Naive thymus-derived CD8-positive, alpha-beta T cell (primary cell): ENCODE measurements at places on chromosomes 2 and 18.

GRCh38 chr2:14933753-14934152 lies 301.2 kb downstream of the LRATD1 start:
- no peak for DNase-seq

DNA sequence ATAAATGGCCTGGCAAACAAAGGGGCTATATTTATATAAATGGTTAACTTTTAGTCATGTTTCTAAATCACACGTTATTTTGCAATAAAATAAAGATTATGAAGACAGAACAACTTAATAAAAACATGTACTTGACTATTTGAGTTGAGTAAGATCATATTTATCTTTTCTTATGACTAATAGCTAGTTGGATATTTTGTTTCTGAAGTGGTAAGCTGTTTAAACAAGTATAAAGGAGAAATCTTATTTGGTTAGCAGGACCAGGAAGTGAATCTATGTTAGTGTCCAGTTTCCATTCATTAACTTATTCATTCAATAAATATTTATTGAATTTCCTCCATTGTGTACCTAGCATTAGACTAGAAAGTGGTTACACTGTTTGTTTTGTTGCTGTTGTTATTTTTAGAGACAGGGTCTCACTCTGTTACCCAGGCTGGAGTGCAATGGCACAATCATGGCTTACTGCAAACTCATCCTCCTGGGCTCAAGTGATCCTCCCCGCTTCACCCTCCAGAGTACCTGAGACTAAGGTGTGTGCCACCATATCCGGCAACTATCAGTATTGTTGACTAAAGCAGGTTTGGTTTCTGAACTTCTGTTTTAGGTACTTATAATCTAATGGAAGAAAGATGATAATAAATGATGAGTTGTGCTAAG lies 312.6 kb downstream of the DPP10 start:
- DNase-seq, result no peak

GRCh38 chr2:18167871-18168270 lies 289.4 kb downstream of the KCNS3 start:
- DNase-seq, result no peak

DNA sequence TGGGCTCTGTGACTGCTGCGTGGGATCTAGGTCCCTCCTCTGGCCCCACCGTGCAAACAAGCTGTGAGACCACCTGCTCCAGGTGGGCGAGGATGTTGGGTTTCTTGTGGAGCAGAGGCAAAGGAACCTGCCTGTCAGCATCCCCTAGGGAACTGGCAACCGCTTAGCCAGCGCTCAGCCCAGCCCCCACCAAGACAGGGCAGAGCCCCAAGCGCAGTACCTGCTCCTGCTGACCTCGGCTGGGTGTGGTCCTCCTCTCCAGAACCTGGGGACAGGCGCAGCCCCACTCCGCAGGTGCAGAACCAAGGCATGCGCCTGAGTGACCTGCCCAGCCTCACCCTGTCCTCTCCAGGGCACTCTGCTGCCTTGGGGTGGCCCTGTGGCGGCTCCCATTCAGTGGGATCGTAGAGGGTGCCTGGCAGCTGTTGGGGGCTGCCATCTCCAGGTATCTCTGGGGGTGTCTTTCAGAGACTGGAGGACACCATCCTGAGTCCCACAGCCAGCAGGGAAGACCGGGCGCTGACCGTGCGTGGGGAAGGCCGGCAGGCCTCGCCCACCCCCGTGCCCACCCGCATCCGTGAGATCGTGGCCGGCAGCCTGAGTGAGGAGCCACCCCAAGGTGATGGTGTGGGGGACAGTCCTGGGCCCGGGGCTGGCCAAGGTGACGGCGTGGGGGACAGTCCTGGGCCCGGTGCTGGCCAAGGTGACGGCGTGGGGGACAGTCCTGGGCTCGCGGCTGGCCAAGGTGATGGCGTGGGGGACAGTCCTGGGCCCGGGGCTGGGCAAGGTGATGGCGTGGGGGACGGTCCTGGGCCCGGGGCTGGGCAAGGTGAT lies 12.3 kb downstream of the CROCC2 start:
- DNase-seq, result peak; percentile 7

DNA sequence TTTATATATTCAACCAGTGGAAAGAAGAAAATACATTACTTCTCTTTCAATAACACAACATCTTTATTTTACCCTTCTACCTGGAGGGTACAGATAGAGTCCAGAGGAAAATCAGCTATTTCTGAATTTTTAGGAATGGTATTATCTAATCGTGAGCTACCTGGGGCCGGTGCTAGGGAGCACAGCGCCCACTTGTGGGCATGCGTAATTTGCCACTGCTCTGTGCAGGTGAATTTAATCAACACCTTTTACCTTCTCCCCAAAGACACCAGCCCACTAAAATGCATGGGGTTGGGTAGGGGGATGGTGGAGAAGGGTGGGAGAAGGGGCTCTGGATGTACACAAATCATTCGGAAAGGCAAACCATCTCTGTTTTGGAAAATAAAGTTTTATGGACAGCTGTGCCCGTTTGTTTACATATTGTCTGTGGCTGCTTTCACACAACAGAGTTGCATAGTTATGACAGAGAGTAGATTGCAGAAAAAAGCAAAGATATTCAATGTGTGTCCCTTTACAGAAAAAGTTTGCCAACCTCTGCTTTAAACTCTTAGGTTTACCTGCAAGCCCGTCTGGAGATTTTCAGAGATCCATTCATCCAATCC lies 51.5 kb upstream of the DCC start:
- no peak for DNase-seq

DNA sequence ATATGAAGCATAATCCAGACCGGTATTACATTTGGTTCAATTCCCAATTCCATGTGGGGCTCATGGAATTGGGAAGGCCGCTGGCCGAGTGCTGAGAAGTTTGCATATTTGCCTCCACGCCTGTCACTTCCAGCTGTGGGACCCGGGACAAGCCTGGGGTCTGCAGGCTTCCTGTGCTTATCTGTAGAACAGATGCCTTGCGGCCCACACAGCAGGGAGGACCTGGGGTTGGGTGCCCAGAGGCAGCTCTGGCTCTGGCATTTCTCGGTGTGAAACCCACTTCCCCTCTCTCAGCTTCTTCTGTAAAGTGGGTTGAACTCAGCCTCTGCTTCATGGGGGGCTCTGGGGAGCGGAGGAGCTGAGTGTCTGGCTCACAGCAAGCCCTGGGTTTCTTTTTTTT lies 97.9 kb downstream of the SH3BP4 start:
- DNase-seq, result no peak

GRCh38 chr2:43461453-43462073 lies 134.3 kb downstream of the THADA start:
- no peak for DNase-seq

DNA sequence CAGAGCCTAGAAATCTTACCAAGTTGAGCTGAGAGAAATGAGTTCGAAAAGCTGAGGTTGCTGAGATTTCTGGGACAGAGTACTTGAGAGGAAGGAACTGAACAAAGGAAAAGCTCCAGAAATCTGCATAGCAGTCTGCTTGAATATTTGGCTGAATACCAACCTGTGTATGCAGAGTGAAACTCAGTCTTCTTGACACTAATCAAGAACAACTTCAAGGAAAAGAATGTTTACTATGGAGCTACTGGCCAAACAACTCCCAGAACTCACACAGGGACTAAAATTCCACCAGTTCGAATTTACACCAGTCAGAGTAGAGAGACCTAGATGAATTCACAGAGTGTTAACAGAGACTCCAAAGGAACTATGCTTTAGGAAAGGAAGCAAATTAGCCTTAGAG lies 66.5 kb downstream of the USP37 start:
- DNase-seq, result no peak

DNA sequence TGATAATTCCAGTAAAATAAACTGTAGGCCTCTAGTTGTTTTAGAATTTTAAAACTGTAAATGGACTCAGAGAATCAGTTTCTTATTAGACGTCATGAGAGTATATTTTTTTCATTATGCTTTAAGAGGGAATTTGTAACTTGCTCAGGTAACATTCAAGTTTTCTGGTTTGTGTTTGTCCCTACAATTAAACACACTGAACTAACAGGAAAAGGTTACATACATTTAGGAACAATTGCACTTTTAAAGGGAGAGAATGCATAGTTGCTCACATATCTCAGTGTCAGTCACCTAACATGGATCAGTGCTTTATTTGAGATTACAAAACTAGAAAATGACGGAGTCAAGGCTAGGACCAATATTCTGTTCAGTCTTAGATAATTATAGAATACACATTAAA lies 3.1 kb downstream of the COL3A1 start:
- no peak for DNase-seq

GRCh38 chr2:110113961-110114591 lies 1.5 kb downstream of the MALL start:
- no peak for DNase-seq

GRCh38 chr2:74072565-74072964 lies 75.1 kb downstream of the BOLA3 start:
- no peak for DNase-seq

GRCh38 chr2:76257802-76258201 lies 547.1 kb upstream of the GCFC2 start:
- no peak for DNase-seq

GRCh38 chr2:235514627-235515363 lies 21.0 kb downstream of the AGAP1 start:
- no peak for DNase-seq

DNA sequence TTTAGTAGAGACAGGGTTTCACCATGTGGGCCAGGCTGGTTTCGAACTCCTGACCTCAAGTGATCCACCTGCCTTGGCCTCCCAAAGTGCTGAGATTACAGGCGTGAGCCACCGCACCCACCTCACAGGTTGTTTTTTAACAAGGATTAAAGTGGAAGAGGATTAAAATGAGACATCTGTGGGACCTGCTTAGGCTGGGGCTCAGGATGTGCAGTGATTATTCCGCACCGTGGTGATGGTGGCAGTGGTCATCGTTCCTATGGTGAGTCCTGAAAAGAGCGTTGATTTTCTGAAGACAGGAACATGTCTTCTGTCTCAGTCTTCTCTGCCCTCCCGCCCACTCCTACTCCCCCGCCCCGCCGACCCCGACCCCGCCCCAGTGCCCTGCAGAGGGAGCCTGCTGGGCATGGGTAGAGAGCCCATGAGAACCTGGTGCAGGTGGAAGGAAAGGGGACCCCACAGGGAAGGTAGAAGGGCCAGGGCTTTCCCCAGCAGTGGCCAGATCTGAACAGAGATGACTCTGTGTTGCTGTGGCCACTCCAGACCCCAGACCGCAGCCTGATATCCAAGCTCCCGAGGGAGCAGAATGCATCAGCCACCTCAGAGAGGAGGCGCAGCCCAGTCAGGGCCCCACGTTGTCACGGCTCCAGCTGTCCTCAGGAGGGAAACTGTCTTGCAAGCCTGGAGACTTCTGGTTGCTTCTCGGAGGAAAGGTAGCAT lies 34.5 kb upstream of the FOSL2 start:
- DNase-seq, result no peak

DNA sequence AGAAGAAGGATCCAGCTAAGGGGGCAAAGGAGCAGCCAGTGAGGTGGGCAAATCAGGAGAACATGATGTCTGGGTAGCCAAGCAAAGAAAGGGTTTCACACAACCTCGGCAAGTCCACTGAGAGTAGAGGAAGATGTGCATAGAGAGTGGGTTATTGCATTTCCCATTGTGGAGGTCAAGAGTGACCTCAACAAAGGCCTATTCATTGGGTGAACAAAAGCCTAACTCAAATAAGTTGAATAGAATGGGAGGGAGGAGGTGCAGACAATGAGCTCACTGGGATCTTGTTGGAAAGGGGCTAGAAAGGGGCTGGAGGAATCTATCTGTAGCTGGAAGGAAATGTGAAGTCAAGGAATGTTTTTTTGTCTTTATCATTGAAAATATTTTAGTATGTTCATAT lies 14.0 kb upstream of the PDCL3 start:
- DNase-seq, result no peak

- DNase-seq, result no peak
Measured at GRCh38 chr2:116754381-116755101, 1060.0 kb upstream of the DDX18 start.

GRCh38 chr2:22596306-22596705 lies 788.7 kb upstream of the KLHL29 start:
- DNase-seq, result no peak

DNA sequence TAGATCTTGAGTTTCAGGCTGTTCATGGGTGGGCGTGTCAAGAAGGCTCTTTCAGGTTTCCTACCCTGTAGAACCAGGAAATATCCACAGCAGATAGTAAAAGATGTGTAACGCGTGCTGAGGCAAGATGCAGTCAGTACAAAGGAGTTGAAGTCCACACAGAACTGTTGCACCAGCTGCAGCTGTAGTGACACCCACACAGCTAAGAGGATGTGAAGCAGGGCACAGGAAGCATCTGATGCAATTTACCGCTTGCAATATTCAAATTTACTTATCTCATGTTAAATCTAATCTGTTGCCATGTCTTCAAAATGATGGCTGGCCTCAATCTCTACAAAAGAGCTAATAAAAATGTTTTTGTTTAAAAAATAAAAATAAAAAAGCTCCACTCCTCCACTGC lies 132.8 kb downstream of the ARHGAP15 start:
- DNase-seq, result no peak

DNA sequence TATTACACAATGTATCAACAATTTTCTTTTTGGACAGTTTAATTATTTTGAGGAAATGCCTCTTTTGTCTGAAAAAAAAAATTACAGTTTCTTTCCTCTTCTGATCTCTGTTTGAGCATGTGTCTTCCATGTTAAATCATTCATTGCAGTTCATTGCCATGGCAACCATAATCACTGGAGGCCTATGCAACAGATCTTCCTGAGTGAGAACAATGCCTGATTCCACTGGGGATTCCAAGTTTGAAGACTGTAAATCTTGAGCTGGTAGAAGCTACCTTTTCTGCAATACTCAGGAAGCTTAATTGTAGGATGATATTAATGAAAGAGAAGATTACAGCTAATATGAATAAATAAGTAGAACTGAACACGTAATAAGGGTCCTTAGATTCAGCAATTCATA lies 721.4 kb upstream of the CNTNAP5 start:
- no peak for DNase-seq

DNA sequence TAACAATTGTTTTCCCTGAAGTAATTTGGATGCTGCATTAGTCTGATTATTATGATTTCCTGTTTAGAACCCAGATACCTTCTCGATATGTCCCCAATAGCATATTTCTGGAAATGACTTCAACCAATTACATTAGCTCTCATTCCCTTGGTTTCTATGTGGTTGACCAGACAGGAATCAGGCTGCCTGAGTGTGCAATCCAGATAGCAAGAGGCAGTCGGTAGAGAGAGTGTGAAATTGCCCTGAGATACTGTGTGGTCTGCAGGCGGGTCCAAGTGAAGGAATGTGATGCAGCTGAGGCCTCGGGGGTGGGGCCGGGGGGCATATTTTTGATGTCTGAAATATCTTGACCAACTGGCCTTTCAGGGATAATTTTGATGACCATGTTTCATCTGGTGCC lies 143.9 kb upstream of the ITGA6 start:
- no peak for DNase-seq

- no peak for DNase-seq
Measured at GRCh38 chr2:59383473-59383872, 1142.3 kb upstream of the FANCL start.

- DNase-seq, result no peak
Measured at GRCh38 chr2:74583504-74583903, 29.0 kb downstream of the DOK1 start.

GRCh38 chr2:239394346-239394945 lies 6.4 kb downstream of the HDAC4 start:
- no peak for DNase-seq

GRCh38 chr2:51025906-51026555 lies 5.9 kb downstream of the NRXN1 start:
- DNase-seq, result no peak
